ENCODE measurements at places on chromosomes 7 and 10.

DNA sequence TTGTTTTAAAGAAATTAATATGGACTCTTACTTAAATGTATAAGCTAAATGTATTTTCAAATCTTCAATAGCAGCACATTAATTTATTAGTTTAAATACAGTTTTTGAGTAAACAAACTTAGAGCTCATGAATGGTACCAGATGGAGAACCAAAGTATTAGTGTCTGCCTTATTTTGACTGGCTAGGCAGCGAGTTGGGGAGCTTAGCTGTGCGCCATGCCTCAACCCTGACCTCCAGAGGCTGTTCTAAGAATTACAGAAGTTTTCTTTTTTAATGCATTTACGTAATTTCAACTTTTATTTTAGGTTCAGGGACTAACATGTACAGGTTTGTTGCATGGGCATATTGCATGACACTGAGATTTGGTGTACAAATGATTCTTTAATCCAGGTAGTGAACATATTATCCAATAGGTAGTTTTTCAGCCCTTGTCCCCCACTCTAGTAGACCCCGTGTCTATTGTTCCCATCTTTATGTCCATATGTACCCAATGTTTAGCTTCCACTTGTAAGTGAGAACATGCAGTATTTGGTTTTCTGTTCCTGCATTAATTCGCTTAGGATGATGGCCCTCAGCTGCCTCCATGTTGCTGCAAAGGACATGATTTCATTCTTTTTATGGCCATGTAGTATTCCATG, 166.8 kb downstream of the IQUB start:
- DNase-seq = peak; percentile 72

DNA sequence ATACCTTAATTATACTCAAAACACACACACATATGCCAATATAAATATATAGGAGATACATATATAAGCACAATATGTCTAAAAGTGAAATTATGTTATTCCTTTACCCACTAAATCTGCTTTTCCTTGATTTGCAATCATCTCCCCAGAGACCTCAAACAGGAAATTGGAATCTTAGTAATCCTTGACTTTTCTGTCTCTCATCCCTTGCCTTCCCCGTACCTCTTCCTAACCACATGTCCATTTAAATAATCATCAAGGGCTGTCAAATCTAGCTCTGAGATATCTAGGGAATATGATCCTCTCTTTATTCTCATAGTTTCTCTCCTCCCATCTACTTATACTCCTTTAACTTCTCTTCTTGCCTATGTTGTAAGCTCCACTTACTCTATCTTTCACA, 336.6 kb downstream of the HGF start:
- DNase-seq = no peak

DNA sequence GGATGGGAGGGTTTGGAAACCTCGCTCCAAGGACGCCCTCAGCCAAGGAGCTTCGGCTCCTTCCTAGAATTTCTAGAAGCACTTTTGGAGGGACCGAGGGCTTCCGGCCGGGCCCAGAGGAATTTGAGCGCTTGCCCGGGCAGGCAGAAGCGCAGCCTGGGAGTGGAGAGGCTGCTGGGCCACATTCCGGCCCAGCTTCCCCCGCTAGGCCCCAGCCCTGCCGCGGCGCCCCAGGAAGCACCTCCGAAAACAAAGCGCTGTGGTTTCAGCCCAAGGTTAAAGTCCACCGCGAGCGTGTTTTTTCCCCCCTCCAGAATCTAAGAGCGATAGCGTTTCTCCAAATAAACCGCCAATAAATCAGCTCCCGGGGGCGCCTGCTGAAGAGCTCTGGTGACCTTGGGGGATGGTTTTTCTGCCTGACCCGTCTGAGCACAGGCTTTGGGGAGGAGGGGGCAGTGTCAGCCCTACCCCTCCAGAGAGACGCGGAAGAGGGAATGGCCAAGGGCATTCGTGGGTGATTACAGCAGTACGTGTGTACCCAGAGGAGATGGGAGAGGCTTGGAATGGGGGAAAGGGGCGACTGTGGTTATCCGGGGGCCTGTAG, 5.7 kb upstream of the TNRC18 start:
- DNase-seq = peak; percentile 37

DNA sequence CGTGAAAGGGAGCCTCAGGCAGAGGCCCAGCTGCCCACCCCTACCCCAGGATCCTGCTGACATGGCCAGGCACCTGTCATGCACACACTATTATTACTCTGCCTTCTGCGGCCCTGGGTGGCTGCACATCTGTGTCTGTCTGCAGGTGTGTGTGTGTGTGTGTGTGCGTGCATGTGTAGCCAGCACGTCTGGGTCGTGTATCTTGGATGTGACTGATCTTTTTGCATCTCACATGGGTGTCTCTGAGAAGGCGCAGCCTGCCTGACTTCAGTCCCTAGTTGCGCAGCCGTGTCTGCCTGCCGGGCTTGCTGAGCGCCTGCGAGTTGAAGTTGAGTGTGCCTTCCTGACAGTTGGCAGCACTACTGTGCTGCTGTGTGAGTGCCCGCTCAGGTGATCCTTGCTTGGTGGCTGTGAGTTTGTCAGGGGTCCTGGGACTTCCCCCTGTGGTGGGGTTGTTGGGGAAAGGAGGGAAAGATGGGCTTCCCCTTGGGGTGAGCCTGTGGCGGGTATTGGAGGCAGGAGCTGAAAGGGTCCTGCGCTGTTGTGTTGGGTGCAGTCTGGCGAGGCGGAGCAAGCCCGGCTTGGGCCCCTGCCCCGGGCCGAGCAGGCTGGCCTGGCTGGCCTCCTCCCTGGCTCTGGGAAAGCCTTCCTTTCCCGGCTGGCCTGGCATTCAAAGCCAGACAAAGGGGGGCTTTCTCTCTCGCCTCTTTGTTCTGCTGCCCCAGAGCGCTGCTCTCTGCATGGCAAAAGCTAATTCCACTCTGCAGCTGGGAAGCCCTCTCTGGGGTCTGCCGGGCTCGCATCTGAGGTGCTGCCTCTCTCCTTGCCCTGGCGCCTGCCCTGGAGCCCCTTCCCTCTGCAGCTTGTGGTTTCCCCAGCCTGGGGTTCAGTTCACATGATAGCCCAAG, 4.9 kb downstream of the TRIM8 start:
- no peak for DNase-seq

DNA sequence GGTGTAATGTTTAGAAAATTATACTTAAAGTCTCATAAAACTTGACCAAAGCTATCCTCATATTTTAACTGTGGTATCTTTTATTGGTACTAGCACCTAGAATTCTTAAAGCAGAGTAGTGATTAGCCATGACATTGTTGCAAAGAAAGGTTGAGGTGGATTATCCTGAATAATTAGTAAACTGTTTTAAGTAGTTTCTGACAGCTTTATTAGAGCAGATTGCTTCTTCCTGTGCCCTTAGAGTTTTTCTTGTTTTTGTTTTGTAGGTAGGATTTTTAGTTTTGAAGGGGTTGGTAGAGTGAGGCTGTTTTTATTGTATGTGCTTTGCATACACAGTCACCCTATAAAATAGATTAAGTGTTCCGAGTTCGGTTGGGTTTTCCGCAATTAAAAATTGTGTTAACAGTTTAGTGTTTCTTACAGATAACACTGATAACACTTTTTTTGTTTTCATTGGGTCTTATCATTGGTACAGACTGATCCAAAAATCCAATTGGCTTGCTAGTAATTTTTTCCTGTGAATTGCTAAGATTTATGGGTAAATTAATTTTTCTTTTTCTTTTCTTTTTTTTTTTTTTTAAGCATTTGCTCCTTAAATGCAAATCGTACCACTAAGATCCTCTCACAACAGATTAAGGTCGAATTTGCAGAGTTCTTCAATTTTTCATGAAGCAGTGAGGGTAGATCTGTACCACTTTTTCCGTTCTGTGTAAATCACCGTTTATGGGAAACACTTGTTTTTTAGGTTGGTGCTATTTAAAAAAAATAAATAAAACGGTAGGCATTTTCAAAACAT, 2.1 kb upstream of the PBLD start:
- DNase-seq = no peak

DNA sequence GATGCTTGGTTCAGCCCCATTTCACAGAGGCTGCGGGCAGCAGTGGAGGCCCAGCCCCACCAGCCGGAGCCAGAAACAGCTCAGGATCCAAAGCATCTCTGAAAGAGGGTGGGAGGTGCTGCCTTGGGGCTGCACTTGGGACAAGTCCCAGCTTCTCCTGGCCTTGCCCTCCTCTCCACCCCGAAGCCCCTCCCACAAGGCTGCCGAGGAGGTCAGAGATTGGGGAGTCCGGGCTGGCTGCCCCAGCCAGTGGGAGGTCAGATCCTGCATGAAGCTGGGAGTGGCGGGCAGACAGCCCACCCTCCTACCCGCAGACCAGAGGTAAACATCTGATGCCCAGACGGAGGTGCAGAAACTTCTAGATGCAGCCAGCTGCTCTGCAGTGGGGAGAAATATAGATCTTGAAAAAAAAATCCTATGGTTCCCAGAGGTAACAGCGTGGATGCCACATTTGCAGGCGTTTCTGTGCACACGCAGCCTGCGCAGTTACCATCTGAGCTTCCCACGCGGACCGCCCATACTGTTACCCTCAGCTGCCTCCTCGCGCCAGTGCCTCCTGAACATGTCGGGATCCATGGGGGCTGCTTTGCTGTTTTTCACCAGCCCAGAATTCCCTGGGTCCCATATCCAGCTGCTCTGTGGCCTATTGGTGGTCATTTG, 36.9 kb upstream of the GNA12 start:
- DNase-seq = no peak

DNA sequence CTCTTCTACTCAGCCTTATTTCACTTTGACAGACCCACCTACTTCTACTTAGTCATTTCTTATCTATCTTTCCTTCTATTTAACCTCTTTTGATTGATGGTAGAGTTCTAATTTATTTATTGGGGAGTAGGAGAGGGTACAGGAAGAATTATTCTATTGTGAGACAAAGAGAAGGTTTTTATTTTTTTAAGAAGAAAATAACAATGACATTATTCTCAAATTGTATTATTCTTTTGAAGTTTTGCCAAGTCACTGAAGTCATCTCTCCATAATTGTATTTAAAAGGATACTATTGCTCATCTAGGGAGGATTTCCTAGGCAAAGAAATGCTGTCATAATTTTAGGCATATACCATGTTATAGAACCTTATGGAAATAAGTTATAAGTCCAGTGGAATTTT, 52.7 kb downstream of the ITGB8 start:
- DNase-seq = no peak

Measured in D341Med (cell line).